ENCODE measurements at places on chromosomes 13 and 19.

GRCh38 chr13:46736541-46737310, 60.2 kb downstream of the ESD start:
- no peak for DNase-seq

- DNase-seq = no peak
Observed at GRCh38 chr19:6499052-6499790, 2.9 kb downstream of the TUBB4A start.

DNA sequence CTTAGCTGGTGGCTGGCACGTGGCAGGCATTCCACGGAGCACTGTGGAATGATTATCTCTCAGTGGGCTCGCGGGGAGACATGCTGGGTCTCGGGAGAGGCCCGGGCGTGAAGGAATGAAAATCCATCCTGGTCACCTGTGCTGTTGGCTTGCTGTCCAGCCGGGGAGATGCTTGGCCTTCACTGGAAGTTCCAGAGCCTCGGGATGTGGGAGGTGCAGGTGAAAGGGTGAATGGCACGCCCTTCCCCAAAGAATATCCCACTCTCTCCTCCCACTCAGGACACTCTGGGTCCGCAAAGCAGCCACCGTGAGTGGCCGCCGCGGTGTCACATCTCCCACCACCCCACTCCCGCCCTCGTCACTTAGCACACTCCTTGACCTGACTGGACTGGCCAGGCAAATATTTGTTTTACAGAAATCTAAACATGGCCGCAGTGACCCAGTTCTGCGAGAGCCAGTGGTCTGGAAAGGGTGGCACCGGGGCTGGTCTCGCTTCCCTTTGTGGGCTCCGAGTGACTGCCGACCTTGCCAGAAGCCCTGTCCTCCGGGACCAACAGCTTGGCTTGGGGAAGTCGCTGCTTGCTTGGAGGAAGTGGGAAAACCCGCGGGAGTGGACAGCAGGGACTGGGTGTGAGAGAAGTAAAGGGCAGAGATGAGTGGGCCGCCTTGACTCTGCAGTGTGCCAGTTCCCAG, 8.0 kb downstream of the DPP9 start:
- DNase-seq = no peak

DNA sequence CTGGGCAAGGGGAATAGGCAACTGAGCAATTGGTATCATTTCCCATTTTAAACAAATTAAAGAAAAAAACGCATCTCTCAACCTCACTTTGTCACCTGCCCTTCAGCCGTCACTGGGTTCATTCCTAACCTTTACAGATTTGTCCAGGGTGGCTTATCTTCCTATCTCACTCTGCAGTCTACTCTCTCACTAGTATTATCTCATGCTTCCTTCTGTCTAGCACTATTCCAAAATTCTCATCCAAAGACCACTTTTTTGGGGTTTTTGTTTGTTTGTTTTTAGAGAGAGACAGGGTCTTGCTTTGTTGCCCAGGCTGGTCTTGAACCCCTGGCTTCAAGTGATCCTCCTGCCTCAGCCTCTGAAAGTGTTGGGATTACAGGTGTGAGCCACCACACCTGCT, 26.7 kb upstream of the MPHOSPH8 start:
- no peak for DNase-seq

DNA sequence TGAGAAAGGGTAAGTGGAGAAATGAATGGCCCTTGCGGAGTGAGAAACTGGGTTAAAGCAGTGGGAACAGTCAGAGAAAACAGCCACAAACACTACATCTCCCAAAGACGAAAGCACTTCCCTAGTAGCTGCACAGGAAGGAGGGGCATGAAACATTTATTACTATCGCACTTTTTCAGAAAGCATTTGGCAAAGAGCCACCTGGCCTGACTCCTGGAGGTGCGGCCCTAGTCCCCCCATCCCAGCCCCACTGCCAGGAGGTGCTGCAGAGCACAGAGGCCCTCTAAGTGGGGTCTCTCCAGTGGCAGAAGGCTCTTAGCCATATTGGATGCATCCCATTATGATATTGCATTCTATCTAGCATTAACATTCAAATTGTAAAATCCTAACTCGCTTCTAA, 55.8 kb downstream of the MTMR6 start:
- DNase-seq = no peak

- DNase-seq = no peak
Observed at GRCh38 chr13:52845766-52846566, 2.5 kb downstream of the PCDH8 start.

GRCh38 chr13:27018882-27019281, 152.7 kb downstream of the USP12 start:
- DNase-seq = no peak

- DNase-seq = no peak
Observed at GRCh38 chr13:113748101-113748861, 10.7 kb upstream of the TMEM255B start.

DNA sequence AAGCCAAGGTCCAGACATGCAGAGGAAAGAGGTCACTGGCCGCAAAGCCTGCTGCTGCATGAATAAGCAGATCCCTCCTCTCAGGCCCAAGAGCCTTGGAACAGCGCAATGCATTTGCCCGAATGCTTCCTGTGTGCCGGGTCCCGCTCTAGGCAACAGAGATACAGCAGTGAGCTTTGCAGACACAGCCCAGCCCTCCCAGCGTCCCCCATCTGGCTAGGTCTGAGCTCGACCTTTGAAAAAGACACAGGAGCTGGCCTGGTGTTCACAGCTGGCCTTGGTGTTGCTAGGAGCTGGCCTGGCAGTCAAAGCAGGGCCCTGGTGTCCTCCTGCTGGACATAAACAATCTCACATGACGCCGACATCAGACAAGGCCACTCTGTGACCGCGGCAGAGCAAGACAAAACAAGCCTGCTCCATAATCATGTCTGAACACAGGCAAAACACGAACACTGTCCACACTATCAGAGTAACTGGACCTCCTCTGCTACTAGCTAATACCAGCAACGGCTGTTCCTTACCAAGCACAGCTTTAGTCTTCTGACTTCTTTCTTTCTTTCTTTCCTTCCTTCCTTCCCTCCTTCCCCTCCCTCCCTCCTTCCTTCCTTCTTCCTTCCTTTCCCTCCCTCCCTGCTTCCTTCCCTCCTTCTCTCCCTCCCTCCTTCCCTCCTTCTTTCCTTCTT, 5.7 kb upstream of the PEX11G start:
- DNase-seq = peak; percentile 68

Measured in right lung (tissue), 10 donors.